ENCODE measurements at places on chromosomes 3 and 15.

- DNase-seq, result no peak
Measured at GRCh38 chr15:72128359-72128758, 10.2 kb downstream of the SENP8 start.

DNA sequence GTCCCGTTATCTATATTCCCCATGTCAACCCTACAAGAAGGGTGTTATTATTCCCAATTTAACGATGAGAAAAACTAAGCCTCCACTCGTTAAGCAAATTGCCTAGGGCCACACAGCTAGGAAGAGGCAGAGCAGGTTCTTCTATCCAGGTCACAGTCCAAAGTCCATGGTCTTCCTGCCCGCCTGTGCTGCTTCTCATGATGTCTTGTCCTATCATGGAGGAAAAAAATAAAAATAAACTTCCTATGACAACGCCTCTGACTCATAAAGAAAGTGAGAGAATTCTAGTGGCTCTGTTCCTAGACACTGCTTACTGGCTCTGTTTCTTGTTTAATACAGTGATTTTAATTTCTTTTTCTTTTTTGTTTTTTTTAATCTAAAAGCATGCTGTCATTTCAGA, 9.7 kb downstream of the COL8A1 start:
- no peak for DNase-seq

DNA sequence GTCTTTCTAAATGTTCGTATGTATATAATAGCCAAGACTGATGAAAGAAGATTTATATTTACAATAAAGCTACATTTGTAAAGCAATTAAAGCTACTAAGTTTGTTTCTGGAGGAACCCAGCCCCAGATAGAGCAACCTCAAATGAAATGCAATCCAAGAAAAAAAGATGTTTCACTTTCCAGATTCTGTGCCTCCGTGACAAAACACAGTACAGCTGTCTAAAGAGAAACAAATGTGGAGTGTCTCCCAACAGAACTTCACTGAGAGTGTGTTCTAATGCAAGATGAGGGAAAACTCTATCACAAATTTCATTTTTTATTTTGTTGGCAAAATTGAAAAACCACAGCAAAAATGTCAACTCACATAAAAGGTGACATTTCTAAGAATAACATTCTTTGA, 317.0 kb downstream of the OCA2 start:
- no peak for DNase-seq

DNA sequence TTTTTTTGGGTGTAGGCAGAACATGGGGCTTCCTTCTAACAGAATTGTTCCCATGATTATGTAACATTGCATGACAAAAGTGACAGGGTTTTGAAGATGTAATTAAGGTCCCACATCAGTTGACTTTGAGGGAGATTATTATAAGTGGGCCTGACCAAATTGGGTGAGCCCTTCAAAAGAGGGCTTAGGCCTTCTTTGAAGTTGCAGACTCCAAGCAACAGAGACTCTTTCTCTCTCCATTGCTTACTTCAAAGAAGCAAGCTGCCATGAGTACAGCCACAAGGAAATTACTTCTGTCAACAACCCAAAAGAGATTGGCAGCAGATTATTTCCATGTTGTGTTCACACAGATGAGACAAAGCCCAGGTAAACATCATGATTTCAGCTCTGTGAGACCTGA, 348.2 kb downstream of the PDCD6IP start:
- DNase-seq, result no peak

GRCh38 chr3:152395764-152396163, 127.0 kb downstream of the MBNL1 start:
- DNase-seq, result no peak

- no peak for DNase-seq
Measured at GRCh38 chr3:36557708-36558421, 177.6 kb downstream of the STAC start.

DNA sequence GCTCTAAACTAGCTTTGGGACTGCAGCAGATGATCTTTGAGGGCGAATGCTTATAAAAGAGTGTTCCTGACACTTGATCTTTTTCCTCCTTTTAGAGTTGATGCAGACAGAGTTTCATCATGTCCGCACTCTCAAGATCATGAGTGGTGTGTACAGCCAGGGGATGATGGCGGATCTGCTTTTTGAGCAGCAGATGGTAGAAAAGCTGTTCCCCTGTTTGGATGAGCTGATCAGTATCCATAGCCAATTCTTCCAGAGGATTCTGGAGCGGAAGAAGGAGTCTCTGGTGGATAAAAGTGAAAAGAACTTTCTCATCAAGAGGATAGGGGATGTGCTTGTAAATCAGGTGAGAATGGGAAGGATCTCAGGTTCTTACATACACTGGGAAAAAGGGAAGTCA, 75.7 kb downstream of the KLHL25 start:
- DNase-seq, result no peak

GRCh38 chr15:85541744-85542143, 161.3 kb downstream of the AKAP13 start:
- DNase-seq, result no peak

- no peak for DNase-seq
Measured at GRCh38 chr3:72285502-72285901, 500.6 kb upstream of the PROK2 start.

DNA sequence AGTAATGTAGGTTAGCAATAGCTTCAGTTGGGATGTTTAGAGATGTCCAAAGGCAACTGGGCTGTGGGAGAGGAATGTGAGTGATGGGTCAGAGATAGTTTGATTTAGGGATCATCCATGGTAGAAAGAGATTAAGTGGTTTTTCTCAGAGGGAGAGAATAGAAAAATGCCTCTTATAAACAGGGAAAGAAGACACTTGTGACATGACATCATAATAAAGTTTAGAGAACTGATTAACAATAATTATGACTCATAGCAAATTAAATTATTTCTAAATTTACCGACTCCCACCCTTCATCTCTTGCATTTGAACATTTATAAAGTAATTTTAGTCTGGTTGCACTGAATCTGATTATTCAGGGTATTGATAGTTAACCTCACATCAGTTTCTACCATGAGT, 145.1 kb downstream of the CDIN1 start:
- DNase-seq, result no peak

DNA sequence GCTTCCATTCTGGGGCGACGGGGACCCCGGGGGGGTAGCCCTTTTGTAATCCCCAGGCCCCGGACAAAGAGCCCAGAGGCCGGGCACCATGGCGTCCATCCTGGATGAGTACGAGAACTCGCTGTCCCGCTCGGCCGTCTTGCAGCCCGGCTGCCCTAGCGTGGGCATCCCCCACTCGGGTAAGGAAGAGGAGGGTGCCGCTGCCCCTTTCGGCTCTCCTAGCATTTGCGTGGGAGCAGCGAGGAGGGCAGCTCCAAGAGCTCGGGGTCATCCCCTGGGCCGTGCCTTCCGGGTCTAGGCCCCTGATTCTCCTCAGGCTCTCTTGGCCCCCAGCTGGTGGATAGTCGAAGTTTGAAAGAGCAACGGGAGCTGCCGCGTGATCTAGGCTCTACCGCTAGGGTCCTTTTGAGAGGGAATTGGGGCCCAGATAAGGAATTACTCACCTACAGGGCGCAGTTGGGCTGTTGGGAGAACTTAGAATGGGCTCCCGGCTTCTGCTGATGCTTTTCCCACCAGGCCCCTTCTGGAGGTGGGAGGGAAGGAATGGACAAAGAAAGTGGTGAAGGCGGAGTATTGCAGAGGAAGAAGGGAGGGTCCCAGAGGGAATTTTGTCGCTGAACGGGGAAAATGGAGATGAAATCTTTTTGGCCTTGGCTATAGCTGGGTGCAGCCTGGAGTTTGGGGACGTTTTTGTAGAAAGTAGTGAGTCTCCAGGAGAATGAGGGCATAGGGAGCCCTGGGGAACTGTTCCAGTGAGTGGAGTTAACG, 615 bp downstream of the VPS18 start:
- no peak for DNase-seq

DNA sequence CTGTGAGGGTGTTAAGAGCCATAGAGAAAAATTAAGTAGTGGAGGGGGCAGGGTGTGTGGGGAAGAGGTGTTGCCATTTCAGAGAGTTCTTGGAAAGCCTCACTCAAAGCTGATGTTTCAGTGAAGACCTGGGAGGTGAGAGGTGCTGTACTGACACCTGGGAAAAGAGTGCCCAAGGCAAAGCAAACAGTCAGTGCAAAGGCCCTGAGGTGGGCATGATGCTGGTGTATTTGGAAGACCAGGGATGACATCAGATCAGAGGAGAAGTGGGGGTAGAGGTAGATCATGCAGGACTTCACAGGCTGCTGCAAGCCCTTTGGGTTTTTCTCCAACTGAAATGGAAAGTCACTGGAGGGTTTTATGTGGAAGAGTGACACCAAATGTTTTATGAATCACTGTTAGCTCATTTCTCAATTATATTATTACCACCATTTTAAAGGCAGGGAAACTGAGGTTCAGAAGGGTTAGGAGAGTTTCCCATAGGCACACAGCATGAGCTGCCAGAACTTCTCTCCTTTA, 42.8 kb upstream of the SMAD3 start:
- DNase-seq, result no peak

DNA sequence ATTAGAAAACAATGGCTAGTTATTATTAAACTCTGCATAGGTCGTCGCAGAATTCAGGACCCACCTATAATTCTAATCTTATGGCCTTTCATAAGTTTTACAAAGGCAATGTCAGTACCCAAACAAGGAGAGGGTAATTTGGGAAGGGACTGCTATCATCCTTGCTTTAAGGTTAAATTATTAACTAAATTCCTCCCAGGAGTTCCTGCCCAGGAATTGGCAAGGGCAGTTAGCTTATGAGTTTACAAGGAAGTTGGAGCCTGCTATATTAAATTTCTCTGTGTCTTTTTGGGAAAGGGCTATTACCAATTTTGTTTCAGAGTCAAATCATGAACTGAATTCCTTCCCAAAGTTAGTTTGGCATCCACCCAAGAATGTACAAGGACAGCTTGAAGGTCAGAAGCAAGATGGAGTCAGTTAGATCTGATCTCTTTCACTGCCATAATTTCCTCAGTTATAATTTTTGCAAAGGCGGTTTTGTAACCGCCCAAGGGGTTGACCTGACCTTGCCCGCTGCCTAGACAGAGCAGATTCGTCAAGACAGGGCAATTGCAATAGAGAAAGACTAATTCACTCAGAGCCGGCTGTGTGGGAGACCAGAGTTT, 45.3 kb upstream of the LHFPL4 start:
- DNase-seq, result no peak

- no peak for DNase-seq
Measured at GRCh38 chr15:48896869-48897814, 19.2 kb downstream of the EID1 start.

- no peak for DNase-seq
Measured at GRCh38 chr3:25830373-25831280, 40.7 kb downstream of the OXSM start.

- no peak for DNase-seq
Measured at GRCh38 chr3:122679882-122680474, 661 bp upstream of the PARP14 start.

DNA sequence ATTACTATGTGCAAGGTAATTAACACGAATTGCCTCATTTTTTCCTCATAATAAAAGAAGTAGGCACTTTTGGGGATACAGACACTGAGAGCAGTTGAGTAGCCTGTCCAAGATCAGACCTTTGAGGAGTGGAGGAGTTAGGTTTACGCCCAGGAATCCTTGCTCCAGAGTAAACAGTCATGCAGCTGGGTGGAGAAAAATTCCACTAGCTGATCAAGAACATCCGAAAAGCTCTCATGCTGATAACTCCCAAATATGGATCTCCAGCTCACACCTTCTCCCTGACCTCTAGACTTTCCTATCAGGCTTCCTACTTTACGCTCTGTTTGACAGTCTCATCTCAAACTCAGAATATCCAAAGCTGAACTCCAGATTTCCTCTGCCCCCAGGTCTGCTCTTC, 53.3 kb downstream of the ST6GAL1 start:
- DNase-seq, result no peak

DNA sequence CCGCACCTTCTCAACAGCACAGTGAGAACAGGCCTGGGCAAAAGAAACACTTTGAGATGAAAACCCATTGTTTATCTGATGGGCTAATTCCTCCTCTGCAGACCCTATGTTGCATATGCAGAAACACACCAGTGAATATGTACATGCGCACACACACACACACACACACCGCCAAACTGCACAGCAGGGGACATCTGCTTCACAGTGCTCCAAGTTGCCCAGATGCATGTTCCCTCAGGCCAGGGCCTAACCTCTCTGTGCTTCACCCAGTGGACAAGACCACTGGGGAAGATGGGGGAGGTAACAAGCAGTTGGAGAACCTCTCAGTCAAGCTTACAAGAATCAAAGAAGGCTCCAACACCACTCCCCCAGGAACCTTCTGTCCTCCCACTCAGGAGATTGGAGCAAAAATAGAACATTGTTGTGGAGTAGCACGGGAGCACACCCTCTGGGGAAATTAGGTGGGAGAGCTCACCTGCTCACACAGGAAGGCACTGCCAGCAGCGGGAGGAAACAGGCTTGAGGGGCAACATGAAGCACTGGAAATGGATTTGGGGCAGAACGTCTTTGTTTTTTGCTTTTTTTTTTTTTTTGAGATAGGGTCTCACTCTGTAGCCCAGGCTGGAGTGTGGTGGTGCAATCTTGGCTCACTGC, 13.0 kb downstream of the HCN4 start:
- DNase-seq, result no peak

GRCh38 chr3:72630327-72630968, 217.8 kb downstream of the SHQ1 start:
- no peak for DNase-seq

DNA sequence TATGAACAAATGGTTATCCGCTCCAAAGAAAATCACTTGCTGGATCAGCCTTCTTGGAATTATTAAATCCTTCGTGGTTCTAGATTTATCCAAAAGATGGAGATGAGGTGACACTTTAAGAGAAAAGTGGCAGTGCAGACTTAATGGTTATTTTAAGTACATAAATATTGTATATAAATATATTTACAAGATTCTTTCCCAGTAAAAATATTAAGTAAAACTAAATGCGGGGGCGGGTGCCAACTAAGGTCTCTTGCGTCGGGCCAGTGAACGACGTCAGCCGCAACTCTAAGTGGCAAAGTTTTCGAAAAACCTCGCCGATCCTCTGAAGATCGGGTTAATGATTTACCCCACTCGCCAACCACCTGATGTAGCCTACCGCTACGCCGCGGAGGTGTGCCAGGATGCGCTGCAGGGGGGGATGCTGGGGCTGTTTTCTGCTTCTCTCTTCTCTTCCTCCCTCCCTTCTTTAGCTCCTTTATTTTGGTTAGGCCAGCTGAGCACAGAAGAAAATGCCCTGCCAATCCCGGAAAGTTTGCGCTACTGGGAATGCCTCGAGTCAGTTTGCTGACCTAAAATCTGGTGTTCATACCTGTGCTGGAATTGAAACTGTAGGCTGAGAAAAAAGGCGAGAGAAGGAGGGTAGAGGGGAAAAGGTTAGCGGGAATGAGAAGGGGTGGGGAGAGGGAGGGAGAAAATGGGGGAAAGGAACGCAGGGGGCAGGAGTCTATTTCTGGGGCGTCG, 7.6 kb upstream of the FOXB1 start:
- DNase-seq, result no peak
